Karpas-422 (cell line): ENCODE measurements at places on chromosomes 13 and 19.

- no peak overlapping the region for H3K27ac ChIP-seq
- no peaks in the 10 kb centered on the region for H3K27me3 ChIP-seq
These were observed 108.5 kb upstream of the GPC6 start for GRCh38 chr13:93118081-93118615.

DNA sequence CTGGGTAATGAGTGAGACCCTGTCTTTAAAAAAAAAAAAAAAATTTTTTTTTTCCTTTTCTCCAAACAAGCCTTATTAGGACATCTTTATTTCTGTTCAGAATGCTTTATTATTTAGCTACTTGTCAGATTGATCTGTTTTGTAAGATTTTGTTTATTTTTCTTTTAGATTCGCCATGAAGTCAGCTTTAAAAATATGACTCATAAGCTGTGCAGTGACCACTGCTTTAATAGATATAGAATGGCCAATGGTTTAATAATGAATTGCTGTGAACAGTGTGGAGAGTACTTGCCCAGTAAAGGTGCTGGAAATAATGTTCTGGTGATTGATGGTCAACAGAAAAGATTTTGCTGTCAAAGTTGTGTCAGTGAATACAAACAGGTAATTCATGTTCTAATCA, 47.7 kb downstream of the ZMYM2 start:
- DNase-seq = no peak
- peaks cover 91% of the 10 kb centered on the region for H3K36me3 ChIP-seq
- H3K4me1 ChIP-seq = no peaks in the 10 kb centered on the region
- H3K27me3 ChIP-seq = no peaks in the 10 kb centered on the region

DNA sequence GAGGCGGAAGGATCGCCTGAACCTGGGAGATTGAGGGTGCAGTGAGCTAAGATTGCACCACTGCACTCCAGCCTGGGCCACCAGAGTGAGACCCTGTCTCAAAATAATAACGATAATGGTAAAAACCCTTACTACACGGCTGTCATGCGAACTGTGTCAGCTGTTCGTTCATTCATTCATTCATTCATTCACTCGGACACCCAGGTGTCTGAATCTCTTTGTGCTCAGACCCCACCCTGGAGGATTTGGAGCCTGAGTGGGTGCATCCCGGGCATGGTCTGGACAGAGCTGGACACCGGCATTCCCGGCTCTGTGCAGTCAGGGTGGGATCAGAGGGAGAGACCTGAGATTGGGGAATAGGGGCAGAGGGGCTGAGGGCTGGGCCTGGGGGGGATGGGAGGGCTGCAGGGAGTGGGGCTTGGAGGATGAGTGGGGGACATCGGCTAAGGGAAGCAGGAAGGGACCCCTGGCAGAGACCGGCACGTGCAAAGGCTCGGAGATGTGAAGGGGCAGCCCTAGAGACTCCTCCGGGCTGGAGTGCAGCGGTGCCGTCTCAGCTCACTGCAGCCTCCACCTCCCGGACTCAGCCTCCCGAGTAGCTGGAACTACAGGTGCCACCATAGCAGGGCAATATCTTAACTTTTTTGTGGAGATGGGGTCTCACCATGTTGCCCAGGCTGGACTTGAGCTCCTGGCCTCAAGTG, 31.6 kb upstream of the TCF3 start:
- H3K4me3 ChIP-seq = no peak overlapping the region
- no peak overlapping the region for H3K27ac ChIP-seq
- no peaks in the 10 kb centered on the region for H3K4me1 ChIP-seq

DNA sequence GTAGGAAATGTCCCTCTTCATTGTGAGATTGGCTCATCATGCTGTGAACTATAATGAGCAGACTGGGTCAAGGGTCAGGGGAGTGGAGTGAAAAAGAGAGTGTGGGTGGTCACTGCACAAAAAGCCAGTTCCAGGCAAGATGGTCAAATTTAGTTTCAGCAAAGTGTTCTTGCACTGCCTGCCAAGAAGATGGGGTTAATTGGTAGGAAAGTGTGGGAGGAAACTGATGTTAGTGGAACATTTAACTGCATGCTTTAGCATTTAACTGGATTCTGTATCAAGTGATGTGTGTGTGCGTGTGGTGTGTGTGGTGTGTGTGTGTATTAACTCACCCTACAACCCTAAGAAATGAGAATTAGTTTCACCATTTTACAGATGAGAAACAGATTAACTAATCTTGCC, 131.6 kb downstream of the COG6 start:
- no peak overlapping the region for H3K4me3 ChIP-seq
- no peaks in the 10 kb centered on the region for H3K36me3 ChIP-seq
- peaks cover 5% of the 10 kb centered on the region; the same call in 1 of the 2 replicates for H3K27me3 ChIP-seq
- DNase-seq = no peak
- no peak overlapping the region for H3K27ac ChIP-seq

- DNase-seq = no peak
- peaks cover 8% of the 10 kb centered on the region; the same call in 1 of the 2 replicates for H3K36me3 ChIP-seq
- H3K27ac ChIP-seq = no peak overlapping the region
- no peak overlapping the region for H3K4me3 ChIP-seq
- H3K4me1 ChIP-seq = peaks cover 20% of the 10 kb centered on the region
These were observed 3.2 kb downstream of the MYPOP start for GRCh38 chr19:45899253-45899652.

DNA sequence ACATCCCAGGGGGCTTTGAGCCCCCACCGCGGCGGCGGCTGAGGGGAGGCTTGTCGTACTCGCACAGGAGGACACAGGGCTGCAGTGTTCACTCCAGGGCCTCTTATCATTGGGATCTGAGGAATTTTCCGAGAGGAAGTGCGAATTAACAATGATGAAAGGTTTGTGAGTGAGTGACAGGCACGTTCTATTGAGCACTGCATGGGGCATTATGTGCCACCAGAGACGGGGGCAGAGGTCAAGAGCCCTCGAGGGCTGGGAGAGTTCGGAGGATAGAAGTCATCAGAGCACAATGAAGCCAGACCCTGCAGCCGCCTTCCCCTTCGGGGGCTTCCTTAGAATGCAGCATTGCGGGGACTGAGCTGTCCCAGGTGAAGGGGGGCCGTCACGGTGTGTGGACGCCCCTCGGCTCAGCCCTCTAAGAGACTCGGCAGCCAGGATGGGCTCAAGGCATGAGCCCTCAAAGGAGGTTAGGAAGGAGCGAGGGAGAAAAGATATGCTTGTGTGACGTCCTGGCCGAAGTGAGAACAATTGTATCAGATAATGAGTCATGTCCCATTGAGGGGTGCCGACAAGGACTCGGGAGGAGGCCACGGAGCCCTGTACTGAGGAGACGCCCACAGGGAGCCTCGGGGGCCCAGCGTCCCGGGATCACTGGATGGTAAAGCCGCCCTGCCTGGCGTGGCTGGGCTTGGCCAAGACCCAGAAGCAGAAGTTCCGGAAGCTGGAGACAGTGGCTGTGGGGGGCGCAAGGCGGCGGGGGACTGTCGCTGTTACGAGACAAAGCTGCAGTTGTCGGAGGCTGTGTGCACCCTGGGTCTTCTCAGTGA, 53.9 kb downstream of the MCF2L start:
- H3K27ac ChIP-seq = no peak overlapping the region
- H3K27me3 ChIP-seq = no peaks in the 10 kb centered on the region
- H3K36me3 ChIP-seq = no peaks in the 10 kb centered on the region

DNA sequence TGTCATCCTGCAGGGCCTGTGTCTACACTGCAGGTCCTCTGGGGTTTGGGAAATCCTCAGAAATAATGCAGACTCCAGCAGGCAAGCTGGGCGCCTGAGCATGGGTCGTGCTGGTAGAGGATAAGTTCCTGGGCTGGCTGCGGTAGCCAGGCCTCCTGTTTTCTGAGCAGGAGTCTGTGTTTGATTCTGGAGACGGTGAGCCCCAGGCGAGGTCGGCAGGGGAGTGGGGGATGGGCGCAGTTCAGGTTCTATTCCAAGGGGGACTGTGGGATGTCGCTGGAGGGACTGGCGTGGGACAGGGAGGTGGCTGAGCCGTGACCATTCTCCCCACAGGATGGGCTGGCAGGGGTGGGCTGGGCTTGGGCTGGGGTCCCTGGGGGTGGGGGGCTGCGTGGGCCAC, 154.7 kb downstream of the KDM4B start:
- peaks cover 34% of the 10 kb centered on the region for H3K4me1 ChIP-seq
- no peaks in the 10 kb centered on the region for H3K36me3 ChIP-seq

GRCh38 chr19:45464852-45465441, 2.8 kb upstream of the FOSB start:
- peaks cover 25% of the 10 kb centered on the region for H3K4me1 ChIP-seq
- no peak overlapping the region for H3K4me3 ChIP-seq
- H3K27me3 ChIP-seq = no peaks in the 10 kb centered on the region
- H3K27ac ChIP-seq = no peak overlapping the region
- no peaks in the 10 kb centered on the region for H3K36me3 ChIP-seq

DNA sequence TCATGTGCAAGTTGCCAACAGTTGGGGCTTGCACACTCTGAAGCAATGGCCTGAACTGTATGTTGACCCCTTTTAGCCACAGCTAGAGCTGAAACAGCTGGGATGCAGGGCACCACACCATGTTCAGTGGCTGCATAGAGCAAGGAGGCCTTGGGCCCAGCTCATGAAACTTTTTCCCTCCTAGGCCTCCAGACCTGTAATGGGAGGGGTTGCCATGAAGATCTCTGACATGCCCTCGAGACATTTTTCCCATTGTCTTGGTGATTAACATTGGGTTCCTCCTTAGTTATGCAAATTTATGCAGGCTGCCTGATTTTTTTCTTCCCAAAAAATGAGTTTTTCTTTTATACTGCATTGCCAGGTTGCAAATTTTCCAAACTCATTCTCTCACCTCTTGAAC, 165.1 kb upstream of the PRR20A start:
- H3K27ac ChIP-seq = no peak overlapping the region
- H3K4me3 ChIP-seq = no peak overlapping the region
- no peaks in the 10 kb centered on the region for H3K36me3 ChIP-seq
- DNase-seq = no peak
- no peaks in the 10 kb centered on the region for H3K27me3 ChIP-seq

DNA sequence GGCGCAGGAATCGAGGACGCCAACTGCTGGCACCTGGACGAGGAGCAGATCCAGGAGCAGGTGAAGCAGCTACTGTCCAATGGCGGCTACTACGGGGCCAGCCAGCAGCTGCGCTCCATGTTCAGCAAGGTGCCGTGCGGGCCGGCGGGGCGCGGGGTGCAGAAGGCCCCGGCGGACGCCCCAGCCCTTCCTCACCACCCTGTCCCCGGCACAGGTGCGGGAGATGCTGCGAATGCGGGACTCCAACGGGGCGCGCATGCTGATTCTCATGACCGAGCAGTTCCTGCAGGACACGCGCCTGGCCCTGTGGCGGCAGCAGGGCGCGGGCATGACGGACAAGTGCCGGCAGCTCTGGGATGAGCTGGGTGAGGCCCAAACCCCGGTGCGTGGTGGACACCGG, 13.6 kb downstream of the ZSWIM4 start:
- H3K36me3 ChIP-seq = no peaks in the 10 kb centered on the region
- no peak overlapping the region for H3K27ac ChIP-seq
- no peaks in the 10 kb centered on the region for H3K4me1 ChIP-seq
- H3K4me3 ChIP-seq = no peak overlapping the region
- DNase-seq = no peak

DNA sequence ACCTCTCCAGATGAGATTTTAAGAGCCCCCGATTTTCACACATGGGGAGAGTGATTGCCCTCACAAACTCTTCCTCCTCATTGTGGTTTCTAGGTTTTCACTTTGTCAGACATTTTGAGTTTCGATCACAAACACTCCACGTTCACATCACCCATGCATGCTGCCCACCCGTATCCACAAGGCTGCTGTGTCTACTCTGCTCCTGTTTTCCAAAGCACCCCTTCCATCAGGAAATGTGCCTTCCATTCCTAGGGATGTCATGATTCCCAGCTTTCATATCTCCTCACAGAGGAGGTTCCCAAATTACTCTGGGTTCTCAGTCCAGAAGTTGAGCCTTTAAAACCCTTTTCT, 45.8 kb upstream of the CEACAM21 start:
- DNase-seq = no peak
- no peak overlapping the region for H3K4me3 ChIP-seq
- no peak overlapping the region for H3K27ac ChIP-seq
- peaks cover 21% of the 10 kb centered on the region for H3K4me1 ChIP-seq

DNA sequence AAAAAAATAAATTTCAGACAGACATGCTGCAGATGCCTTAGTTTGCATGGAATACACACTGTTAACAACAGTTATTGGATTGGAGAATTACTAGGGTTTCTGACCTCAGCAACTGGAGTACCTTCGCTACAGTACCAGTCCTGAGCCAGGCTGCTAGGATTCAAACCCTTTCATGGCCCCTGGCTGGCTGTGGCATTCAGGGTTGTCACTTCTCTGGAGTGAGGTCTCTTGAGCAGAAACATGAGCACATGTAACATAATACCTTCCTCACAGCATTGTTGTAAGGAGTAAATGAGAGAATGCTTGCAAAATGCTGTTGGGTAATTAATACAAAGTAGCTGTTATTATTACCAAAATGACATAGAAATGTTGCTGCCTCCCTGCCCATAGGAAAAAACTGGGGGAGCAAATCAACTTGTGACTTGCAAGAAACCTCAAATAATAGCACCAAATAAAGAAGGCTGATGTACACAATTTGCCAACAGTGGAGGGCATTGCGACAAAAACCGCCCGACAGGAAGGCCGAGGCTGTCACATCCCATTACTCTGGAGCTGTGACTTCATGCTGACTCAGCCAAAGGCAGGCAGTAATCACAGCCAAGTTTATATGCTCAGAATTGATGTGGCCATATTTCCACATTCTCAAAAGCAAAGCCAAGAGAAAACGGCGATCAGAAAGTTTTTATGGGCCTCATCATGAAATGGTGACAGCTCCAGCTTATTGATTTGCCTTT, 100.4 kb downstream of the RFC3 start:
- H3K27ac ChIP-seq = peak overlapping the region; percentile 38
- no peaks in the 10 kb centered on the region for H3K27me3 ChIP-seq

DNA sequence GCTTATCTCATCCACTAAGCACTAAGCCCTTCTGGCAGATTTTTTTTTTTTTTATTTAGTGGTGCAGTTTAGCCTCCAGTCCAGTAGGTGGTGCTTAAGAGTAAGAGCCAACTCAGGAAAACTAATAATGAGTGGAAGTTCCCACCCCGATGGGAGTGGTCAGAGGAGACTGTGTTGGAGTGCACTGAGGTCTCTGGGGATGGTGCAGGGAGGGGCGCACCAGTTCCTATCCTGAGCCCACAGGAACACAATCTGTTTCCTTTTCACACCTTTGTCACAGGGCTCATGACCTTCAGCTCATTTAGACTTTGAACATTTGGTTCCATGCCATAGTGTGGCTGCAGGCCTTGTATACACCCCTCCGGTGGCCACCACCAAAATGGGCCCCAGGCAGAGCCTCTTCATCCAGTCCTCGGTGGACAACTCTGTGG, 367.4 kb downstream of the SPRY2 start:
- no peak overlapping the region for H3K27ac ChIP-seq
- H3K36me3 ChIP-seq = no peaks in the 10 kb centered on the region
- H3K4me1 ChIP-seq = no peaks in the 10 kb centered on the region
- DNase-seq = peak; percentile 64

DNA sequence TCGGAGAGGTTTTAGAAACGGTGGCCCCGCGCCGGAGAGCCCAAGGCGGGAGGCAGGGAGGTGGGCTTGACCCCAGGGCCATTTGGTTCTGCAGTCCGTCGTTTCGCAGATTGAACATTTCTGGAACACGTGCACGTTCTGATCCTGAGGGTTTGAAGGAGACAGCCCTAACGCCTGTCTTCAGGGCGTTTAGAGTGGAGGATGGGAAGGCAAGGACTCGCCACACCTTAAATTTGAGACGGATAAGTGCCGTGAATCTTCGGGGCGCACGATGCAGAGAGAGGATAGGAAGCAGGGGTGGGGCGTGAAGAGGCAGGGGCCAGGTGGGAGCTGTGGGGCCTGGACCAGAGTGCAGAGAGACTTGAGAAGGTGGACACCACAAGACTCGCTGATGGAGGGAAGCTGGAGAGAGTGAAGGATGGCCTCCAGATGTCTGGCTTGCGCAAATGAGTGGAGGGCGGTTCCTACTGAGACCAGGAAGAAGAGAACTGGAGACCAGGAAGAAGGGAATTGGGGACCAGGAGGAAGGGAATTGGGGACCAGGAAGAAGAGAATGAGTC, 804 bp upstream of the MIER2 start:
- H3K4me1 ChIP-seq = peaks cover 21% of the 10 kb centered on the region
- no peaks in the 10 kb centered on the region for H3K27me3 ChIP-seq
- DNase-seq = peak; percentile 26
- H3K27ac ChIP-seq = no peak overlapping the region
